ENCODE measurements at places on chromosomes 7 and 10.
A peak's percentile ranks its signal among the peaks of the same experiment; 100 is the strongest.

DNA sequence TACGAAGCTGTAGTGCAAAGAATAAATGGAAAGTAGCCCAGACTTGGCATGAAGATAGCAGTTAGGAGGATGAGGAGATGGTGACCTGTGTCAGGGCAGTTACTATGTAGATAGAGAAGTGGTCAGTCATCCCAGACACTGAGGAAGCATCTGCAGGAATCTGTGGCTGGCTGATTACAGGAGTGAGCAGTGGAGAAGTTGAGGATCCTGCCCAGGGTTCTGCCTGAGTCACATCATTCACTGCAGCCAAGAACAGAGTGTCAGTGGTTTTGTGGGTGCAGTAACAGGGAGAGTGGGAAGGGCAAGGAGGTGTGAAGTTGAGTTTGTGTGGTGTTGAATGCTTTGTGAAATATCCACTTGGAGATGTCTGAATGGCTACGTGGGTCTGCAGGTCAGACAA lies 676.4 kb upstream of the NRP1 start:
- DNase-seq = no peak

GRCh38 chr10:31315453-31315852 lies 3.6 kb upstream of the ZEB1 start:
- DNase-seq = no peak

DNA sequence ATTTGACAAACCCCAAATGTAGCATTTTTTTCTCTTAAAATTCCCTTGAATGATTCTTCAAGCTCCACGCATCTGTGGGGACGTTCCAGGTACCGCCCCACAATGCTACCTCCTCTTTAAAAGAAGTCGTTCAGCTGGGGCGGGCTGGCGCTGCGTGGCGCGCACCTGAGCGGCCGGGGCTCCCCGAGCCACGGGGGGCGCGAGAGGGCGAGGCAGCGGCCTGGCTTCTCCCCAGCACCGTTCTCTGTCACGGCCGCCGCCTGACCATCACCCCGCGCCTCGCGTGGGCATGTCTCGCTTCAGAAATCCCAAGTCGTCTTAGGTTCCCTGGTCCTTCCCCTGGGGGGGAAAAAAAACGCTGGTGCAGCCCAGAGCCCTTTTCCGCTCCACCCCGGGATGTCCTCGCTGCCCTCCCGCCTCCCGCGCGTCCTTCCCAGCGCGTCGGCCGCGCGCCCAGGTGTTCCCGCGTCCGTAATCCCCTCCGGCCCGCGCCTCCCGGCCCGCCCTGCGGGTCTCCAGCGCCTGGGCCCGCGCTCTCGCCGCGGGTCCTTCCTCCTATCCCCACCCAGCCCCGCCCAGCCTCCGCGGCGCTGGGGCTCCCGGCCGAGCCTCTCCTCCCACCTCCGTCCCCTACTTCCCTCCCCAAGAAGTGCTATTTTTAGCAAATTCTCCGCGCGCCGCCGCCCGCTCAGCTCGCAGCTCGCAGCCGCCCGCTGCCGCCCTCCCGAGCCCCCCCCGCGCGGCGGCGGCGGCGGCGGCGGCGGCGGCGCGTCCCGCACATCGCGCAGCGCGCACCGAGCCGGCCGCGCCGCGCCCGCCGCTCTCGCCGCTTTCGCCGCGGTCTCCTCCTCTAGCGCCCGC lies 58.7 kb upstream of the PRPS1L1 start:
- no peak for DNase-seq

- peak; percentile 35 for DNase-seq
These were observed 29.8 kb downstream of the RSU1 start for GRCh38 chr10:16787361-16787791.

DNA sequence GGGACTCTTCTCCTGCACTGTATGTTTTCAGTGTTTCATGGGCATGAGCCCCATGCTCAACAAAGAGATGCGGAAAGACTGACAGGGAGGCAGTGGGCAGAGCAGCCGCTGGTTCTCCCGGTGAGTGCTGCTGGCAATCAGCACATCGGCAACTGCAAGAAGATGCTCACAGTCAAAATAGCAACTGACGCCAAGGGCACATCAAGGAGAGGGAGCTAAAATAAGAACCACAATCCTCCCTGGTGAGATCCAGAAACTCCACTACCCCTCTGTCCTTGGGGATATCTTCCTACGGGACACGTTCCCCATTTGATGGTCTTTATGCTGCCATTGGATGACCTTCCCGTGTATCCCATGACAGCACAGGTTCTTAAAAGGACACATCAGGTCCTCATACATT lies 28.9 kb upstream of the SVIL start:
- DNase-seq = no peak

DNA sequence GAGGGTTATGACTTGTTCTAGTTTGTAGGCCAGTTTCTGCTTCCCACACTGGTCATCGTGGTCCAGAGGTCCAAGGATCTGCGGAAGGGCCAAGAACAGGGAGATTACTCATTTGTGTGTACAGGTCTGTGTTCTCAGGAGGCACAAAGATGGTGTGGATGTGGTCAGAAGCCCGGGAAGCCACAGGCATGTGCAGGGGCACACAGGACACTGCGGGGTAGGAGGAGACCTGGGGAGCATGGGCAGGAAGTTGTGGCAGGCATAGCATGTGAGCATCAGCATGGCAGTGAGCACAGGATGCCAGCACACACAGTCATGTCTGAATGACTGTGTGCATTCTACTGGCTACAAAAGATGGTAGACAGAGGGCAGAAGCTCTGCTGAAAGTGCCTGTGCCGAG lies 445.8 kb downstream of the PLXNA4 start:
- DNase-seq = no peak

DNA sequence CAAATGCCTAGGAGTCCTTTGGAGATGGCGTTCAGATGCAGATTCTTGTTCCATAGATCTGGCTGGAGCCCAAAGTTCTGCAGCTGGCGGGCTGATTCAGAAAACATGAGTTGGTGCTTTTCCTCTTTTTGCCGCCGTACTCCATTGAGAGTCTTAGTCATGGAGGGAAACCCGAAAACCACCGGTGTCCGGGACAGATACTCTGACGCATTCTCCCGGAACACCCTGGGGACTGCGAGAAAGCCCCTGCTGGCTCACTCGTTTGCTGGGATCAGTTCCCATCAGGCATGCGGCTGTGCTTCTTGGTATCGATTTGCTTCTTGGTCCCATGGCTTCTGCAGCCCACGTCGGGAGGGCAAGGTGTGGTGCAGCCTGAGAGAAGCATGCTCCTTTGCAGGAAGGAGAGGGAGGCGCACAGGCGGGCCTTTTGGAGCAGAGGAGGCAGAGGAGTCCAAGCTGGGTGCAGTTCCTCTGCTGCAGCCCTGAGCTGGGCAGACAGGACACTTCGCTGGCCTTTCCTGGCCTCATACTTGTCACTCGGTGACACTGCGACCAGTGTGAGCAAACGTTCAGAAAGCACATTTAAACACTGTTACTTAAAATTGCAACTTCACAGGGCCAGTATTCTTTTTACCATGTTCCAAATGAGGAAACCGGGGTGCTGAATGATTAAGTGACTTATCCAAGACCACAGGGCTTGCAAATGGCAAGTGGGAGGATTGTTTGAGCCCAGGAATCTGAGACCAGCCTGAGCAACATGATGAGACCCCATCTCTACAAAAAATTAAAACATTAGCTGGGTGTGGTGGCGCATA lies 30.6 kb upstream of the PFKFB3 start:
- DNase-seq = no peak

GRCh38 chr7:138008588-138009349 lies 6.9 kb upstream of the CREB3L2 start:
- no peak for DNase-seq

DNA sequence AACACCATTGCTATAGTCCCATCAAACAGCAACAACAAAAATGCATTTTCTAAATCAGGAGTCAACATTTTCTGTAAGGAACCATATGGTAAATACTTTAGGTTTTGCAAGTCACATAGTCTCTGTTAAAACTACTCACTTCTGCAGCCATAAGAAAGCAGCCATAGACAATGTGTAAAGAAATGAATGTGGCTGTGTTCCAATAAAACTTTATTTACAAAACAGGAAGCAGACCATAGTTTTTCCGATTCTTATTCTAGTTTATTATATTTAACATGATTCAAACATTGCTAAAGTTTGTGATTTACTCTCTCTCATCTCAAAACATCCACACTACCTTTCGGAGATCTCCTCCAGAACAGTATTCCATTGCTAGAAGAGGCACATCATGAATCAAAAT lies 6.9 kb downstream of the CHUK start:
- DNase-seq = no peak

DNA sequence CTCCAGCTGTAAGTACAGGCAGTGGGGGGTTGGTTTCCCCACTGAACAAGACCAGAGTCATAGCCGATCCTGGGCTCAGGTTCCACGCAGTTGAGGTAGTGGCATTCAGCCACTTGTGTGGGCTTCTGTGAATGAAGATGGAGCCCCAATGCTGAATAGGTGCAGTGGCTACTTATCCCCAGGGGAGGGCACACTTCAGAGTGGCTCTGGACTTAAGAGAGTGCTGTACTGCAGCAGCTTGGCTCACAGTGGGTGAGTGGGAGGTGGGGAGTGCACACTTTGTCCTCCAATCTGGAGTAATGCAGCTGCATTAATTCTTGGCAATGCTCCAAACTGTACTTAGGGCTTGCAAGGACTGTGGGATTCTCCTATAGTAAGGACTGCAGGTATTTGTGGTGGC lies 81.9 kb downstream of the BUB3 start:
- no peak for DNase-seq

- DNase-seq = peak; percentile 90
These were observed 305.7 kb downstream of the TYW1 start for GRCh38 chr7:67302113-67303039.

GRCh38 chr10:124894569-124895215 lies 47.2 kb upstream of the ZRANB1 start:
- no peak for DNase-seq

GRCh38 chr10:129601737-129602136 lies 134.7 kb downstream of the MGMT start:
- no peak for DNase-seq

DNA sequence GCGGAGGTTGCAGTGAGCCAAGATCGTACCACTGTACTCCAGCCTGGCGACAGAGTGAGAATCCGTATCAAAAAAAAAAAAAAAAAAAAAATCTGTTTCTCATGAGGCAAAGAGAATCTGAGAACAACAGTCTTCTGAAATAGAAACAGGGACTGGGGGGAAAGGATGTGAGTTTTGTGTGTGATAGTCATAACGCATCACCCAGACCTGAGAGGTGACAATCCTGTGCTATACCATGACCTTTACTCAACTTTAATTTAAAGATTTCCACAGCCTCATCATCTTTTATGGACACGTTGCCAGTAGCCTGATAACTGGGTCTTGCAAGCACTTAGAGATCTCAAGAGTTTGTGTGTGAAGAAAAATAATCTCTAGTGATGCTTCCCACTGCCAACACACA lies 2.3 kb downstream of the ATXN7L1 start:
- no peak for DNase-seq

DNA sequence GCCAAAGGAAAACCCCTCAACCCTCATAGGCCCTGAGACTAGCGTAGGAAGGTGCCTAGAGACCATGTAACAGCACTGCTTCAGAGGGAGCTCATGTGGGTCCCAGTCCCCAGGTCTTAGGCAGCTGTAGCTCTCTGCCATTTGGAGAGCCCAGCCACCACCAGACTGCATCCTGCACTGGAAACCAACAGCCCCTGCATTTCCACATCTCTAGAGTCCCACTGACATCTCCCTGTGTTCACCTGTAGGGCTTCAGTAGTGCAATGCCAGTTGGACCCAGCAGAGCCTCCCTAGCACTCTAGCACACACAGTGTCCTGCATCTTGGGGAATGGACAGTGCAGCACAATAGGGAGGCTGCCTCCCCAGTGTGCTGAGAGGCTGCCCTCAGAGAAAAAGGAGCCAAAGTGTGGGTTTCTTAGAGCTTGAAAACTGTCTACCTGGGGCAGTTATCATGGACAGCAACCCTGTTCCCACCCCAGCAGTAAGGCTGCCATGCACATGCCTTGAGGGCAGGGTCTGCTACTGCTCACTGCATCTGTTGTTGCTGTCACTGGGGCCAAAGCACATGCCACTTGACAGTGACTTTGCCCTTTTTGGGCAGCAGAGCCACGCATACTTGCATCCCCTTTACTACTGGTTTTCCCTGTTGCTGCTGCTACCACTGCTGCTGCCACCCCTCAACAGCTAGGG lies 46.7 kb upstream of the ANTXRL start:
- no peak for DNase-seq

DNA sequence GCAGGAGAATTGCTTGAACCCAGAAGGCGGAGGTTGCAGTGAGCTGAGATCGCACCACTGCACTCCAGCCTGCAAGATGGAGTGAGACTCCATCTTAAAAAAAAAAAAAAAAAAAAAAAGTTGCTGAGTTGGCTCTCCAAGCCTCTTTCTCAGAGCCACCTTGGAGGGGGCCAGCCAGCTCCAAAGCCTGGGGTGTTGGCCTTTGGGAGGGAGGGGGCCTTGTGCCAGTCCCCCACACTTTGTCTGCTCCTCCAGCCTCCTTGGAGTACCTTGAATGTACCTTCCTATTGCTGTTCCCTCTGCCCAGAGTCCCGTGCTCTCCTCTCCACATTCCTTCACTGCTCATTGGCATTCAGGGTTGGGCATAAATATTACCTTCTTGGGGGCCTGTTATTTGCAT lies 62.4 kb downstream of the GRK5 start:
- DNase-seq = no peak

DNA sequence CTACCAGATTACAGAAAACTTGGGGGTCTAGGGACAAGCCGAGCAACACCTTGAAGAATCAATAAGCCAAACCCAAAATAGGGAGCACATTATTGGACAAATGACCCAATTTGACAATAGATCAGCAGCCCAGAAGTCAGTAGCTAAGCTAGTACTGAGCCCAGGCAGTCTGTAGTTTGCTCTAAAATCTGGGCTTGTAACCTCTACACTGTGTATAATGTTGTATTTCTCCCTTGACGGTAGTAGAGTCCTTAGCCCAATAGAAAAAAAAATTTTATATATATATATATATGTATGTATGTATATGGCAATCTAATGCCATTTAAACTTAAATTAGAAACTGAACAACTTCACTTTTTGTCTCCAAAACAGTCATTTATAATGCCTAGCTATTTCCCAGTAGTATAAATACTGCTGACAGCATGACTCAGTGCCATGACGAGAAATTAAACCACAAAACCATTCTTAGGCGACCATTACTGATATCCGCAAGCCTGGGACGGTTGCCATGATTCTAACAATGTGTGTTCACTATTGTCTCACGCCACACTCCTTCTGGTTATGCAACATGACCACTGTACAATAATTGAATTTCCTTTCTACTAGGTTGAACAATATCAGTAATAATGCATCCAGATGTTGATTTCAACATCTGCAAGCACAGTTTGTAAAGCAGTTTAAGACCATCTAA lies 110.5 kb downstream of the IPMK start:
- no peak for DNase-seq

GRCh38 chr10:47047577-47048525 lies 136.6 kb downstream of the PTPN20 start:
- peak; percentile 37 for DNase-seq

Measured in stimulated activated CD8-positive, alpha-beta memory T cell treated with anti-CD3 and anti-CD28 coated beads, Interleukin-7, amount 100 ng/mL, for 1 hour (primary cell).